Activated CD8-positive, alpha-beta memory T cell treated with anti-CD3 and anti-CD28 coated beads, Interleukin-2, amount 10 ng/mL, durations not matched to agents 7 days and 5 days (primary cell): ENCODE measurements at places on chromosomes 2 and 18.
A peak's percentile ranks its signal among the peaks of the same experiment; 100 is the strongest.

GRCh38 chr2:235165136-235165535 is 213.3 kb downstream of the SH3BP4 start:
- DNase-seq = no peak

GRCh38 chr2:48733067-48733503 is 22.4 kb downstream of the LHCGR start:
- DNase-seq = no peak

DNA sequence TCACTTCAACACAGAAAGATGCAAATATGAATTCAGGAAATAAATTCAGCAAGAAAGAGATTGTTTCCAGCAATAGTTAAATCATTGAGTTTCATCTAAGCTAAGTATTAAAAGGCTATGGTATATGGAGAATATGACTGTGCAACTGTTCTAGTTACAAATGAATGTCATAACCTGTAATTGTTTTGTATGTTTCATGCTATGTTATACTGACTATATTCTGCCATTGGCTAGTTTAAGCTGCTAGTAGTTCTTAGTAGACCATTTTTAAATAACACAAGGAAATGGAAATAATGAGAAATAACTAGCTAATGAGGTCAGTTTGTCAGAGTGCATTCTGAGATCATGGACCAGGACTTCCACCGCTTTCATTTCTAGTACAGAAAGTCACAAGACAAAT is 1154.9 kb upstream of the TMEFF2 start:
- DNase-seq = no peak

DNA sequence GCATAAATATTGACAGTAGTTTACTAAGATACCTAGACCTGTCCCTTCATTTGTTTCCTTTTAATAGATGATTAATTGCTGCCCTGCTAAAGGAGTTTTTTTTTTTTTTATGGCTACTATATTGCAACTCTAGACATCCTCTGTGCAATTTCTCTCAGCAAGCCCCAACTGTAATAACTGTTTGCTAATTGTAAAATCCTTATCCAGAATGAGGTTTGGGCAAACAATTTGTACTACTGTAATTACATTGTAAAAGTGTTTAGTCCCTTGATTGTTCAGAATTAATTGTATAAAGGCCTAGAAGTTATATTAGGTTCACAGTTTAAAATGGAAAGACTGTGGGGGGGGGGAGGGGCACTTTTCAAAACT is 3.7 kb upstream of the MEIS1 start:
- no peak for DNase-seq

DNA sequence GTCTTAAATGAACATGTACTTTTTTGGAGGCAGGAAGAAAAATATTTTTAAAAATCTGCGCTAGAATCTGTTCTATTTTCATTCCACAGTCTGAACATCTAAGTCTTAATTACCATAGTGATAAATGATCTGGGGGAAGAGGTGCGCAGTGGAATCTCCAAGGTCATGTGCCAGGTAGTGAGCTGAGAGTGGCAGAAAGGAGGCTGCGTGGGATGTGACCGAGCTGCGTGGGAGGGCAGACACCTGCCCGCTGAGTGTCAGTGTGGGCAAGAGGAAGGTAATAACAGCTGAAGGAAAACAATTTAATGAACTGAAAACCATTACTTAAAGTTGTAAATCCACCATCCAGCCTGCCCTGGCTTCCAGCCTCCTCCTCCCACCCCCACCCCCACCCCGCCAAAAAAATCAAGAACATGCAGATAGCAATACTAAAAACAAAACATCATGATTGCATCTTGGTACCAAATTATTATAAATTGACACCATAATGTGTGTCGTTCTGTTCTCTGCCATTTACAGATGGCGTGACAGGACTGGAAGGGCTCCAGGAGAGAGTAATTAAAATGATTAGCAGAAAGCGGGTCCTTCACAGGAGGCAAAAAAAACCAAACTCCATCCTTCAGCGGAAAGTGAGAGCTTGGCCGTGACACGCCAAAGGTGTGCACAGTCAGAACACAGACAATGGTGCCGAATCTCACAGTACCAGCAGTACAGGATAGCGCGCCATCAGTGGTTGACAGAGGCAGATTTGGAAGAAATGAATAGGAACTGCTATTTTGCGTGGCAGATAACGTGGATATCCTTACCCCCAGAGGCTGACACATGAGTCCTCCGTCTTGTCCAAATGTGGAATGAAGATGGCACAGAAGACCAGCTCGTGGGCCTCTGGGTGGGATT is 11.4 kb upstream of the DTNB start:
- DNase-seq = no peak

DNA sequence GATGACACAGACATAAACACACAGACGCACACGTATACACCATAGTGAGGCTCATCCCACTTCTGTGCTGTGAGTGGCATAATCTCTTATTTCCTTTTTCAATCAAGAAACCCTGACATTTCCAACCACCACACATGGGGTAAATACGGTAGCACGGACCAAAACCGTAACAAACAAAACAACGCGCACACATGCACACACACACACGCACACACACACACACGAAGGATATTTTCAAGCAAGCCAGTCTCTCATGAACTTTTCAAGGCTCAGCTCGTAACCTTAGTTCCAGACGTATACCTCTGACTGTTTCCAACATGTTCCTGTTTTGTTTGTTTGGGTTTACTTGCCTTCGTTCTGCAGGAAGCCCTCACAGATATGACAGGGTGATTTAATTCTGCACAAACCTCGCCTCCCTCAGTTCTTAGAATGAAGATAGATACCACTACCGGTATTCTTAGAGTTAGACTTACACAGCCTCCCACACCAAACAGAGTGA is 119.8 kb downstream of the BCL2 start:
- DNase-seq = peak; percentile 79

GRCh38 chr2:236856848-236857235 is 228.8 kb upstream of the COPS8 start:
- DNase-seq = no peak

GRCh38 chr18:3262234-3263131 is 550 bp downstream of the MYL12B start:
- peak; percentile 65 for DNase-seq

DNA sequence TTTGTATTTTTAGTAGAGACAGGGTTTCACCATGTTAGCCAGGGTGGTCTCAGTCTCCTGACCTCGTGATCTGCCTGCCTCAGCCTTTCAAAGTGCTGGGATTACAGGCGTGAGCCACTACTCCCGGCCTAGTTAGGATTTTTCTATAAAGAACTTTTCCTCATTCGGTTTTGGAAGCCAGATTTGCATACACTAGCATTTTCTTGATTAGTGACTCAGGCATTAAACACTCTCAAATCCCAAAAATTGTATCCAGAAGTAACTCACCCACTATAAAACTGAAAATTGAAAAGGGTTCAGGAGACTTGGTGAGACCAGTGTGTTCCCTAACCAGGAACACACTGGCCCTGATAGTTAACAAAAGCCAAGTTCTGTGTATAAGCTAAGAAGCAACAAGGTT is 25.2 kb downstream of the EIF2AK3 start:
- no peak for DNase-seq

GRCh38 chr2:64386676-64387075 is 67.3 kb upstream of the LGALSL start:
- DNase-seq = no peak

GRCh38 chr2:234377761-234378391 is 119.0 kb downstream of the ARL4C start:
- DNase-seq = no peak

DNA sequence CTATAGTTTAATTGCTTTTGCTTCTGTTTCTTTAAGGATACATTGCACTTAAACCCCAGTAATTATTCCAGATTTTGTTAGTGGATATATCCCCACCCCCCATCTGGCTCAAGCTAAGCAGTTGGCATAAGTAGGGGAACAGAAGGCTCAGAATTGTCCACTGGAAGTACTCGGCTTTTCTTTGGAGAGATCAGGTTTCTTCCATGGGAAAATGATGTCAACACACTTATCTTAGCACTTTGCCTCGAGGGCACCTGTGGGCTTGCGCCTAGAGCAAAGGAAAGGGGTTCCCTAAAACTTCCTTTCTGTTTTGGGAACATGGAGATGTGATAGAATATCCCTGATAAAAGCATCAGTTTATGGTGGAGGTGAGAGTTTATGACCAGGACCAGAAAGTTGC is 130.6 kb downstream of the FMNL2 start:
- DNase-seq = no peak

- no peak for DNase-seq
These were observed 79.4 kb downstream of the XRCC5 start for GRCh38 chr2:216188559-216188850.
